CD4-positive, alpha-beta T cell treated with Interleukin-6 for 4 hours (primary cell): ENCODE measurements at places on chromosomes 6 and 20.
A peak's percentile ranks its signal among the peaks of the same experiment; 100 is the strongest.

DNA sequence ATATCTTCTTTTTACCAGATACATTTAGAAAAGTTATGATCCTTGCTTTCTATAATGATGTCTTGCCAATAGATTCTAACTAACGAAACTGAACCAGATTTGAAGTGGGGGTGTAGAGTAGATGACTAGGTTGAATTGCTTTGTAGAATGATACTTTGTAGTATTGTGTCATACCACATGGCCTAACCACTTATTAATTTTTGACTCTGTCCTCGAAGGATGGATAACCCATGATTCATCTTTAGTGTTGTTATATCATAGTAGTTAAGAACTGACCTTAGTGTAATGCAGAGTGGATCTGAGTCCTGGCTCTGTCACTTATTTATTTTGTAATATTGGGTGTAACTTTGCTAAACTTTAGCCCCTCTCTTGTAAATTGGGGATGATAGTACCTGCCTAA is 4.5 kb downstream of the PHF3 start:
- no peak for DNase-seq

- no peak for DNase-seq
Observed at GRCh38 chr20:39849664-39850063, 839.4 kb downstream of the MAFB start.

- no peak for DNase-seq
Observed at GRCh38 chr6:102501615-102502014, 1108.1 kb downstream of the GRIK2 start.

GRCh38 chr6:50288881-50289280 is 239.2 kb upstream of the DEFB112 start:
- no peak for DNase-seq

- DNase-seq: no peak
Observed at GRCh38 chr6:15501826-15502445, 160.9 kb downstream of the DTNBP1 start.

GRCh38 chr6:27206806-27207205 is 40.7 kb upstream of the PRSS16 start:
- DNase-seq: no peak

DNA sequence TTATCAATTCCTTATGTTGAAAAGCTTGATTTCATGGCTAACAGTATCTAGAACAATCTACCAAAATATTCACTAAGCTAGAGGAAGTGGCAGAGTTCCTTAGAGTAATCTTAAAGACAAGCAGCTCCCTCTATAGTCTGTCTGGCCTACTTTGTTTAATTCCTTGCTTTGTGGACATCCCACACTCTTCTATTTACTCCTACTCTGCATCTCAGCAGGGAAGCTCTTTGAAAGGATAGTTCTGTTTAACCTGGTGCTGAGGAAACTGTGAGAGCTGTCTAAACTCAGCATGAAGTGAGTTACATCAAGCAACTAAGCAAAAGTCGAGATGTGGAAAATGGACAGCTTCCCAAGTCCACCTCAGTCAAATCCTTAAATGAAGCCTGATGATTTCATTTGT is 4.3 kb downstream of the REV3L start:
- no peak for DNase-seq

- no peak for DNase-seq
Observed at GRCh38 chr6:74834967-74835366, 370.9 kb downstream of the COL12A1 start.

GRCh38 chr6:97312241-97312640 is 29.2 kb upstream of the MMS22L start:
- no peak for DNase-seq

DNA sequence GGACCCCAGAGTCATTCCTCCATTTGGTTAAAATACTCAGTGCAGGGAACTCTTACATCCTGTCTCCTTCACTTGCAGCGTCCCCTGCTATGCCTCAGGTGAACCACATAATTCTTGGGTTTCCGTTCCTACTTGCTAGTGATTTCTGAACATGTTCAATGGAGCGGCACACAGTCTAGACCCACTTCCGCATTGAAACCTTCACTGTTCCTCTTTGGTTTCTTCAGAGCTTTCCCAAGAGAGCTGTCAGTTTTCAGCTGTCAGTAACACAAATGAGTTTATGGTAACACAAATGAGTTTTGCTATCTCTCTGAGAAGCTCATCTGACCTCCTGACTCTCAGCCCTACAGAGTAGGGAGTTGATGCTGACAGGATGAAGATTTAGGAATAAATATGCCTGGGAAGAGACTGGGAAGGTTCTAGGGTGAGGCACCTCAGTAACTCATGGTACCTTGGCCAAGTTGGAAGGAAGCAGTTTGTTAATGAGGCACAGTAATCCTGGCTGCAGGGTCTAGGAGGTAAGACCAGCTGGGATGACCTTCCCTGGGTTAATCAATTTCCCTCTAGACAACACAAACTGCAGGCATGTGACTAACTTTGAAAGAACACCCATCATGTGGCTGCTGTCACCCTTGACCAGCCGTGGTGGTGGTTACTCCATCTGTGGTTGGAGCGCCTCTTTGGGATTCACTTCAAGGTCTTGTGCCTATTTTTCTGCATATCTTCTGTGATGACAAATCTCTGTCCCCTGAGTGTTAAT is 5.4 kb downstream of the SYS1 start:
- DNase-seq: peak; percentile 58
